ENCODE measurements at places on chromosomes 6 and 20.

GRCh38 chr6:138523347-138524210 is 24.3 kb upstream of the NHSL1 start:
- no peak for DNase-seq

DNA sequence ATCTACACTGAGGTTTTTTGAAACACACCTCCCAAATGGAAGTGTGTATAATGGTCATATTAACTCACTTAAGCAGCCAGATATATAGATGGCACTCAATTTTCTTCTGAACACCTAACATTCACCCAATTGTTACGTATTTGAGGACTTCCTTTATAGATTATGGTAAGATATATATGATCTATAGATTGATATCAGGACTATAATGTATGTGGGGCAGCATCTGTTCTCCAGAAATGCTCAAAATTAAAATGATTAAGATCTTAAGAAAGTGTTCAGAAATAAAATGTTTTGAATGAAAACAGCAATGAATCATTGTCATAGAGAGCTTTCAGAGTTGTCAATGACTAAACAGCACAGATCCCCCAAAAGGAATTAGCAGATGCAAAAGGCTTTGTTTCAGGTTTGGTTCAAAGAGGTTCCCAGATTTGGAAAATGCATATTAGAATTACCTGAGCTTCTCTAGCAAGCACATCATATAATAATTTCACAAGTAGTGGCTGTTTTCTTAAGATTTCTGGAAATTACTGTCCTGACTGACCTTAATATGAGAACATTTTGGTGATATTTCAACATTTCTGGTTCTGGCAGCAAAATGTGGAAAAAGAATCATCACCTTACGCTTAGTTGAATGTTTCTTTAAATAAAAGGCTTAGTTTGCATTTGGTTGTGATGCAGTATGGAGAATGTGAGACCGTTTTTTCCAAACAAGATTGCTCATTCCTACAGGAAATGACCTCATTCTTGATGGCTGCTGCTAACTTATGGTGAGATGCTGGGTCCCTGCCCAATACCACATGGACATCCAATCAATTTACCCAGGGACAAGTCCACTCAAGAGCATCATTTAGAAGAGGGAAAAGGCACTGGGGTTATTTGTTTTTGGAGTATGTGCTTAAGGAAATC is 31.5 kb downstream of the TRAF3IP2 start:
- peak; percentile 17 for DNase-seq

DNA sequence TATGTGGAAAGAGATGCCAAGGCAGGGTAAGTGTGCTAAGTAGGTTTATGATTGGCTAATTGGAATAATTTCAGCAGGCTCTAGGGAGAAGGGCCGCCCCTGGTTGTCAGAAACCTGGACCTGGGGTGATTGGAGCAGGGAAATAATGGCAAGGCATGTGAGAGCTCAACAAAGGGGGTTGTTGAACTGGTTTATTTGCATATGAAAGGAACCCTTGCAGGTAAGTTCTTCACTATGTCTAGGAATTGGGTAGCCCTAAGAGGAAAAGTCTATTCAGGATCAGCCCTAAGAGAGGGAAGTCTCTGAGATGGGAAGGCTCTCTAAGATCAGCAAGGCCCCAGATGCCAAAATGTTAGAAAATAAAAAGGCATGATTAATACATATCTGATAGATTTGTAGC is 175.4 kb upstream of the PRND start:
- no peak for DNase-seq

DNA sequence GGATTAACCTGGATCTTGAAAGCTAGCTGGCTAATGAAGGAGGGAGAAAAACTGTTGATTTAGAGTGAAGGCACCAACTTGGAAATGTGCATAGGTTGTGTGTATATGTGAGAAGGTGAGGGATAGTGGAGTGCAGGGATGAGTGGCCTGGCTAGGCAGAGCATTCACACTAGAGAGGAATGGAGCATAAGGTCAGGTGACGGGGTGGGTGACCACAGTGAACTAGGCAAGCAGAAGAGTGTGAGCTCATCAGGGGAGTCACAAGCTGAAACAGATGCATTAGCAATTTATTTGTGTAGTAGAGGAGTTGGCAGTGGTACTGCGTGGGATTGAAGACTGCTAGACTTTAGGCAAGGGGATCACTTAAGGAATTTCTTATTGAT is 10.5 kb downstream of the ANKRD66 start:
- DNase-seq: no peak

DNA sequence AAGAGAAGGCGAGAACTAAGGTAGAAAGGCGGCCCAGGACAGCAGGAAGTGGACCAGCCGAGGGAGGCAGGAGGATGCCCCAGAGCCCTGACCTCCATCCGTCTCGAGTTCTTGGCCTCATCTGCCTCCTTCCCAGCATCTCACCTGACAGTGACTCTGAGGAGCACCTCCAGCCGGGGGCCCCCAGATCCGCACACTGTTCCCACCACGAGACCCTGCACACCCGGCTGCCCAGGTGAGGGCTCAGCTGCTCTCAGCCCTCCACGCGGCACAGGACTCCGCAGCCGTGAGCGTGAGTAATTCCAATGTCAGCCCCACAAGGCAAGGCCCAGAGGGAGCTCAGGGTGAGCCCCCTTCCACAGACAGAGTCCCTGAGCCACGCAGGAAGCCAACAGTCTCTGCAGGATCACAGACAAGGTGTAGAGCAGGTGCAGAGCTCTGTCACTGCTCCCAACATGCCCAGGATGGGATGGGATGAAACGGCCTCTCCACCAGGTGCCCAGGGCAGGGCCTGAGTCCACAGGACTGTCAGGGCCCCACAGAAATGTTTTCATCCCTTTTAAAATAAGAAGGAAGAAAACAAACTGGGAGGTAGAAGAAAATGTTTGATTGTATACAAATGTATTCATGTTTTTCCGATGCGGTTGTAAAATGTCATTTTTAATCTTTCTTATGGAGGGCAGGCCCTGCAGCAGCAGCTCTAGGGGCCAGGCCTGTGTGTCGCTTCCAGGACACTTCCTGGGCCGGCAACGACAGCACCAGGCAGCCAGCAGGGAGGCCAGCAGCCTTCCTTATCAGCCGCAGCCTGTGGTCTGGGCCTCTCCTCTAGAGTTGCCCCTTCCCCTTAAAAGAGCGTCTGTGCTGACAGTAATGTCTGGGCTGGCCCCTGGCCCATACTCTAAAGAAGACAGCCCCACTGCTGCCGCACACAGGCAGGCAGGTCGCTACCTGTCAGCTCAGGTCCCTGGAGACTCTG is 66.9 kb downstream of the DLL1 start:
- no peak for DNase-seq

- no peak for DNase-seq
These were observed 23.0 kb upstream of the IGF2R start for GRCh38 chr6:159945801-159946392.

GRCh38 chr6:150456466-150456865 is 87.7 kb downstream of the IYD start:
- DNase-seq: no peak

DNA sequence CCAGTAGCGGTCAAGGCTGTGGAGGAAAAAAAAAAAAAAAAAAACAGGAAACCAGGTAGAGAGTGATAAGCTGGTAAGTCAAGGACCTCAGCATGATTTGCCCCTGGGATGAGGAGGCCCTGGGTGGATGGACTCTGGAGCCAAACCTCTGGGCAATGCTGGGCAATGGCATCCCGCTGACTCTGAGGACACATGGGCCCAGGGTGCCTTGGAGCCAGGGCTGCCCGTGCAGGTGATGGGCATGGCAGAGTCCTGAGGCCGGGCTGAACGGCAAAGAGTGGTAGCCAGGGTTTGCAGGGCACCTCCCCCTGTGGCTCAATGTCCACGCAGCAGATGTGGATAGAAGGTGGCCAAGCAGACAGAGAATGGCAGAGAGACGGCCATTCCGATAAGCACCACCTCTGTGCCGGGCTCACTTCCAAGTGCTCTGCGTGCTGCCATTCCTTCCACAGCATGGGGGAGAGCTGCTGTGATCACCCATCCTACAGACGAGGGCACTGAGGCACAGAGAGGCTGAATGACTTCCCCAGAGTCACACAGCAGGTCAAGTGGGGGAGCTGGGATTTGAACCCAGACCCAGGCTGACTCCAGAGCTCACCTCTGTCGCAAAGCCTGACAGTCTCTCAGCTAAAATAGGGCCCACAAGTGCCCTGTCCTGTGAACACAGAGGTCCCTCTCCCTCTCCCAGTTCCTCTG is 353.9 kb downstream of the CDH4 start:
- no peak for DNase-seq

DNA sequence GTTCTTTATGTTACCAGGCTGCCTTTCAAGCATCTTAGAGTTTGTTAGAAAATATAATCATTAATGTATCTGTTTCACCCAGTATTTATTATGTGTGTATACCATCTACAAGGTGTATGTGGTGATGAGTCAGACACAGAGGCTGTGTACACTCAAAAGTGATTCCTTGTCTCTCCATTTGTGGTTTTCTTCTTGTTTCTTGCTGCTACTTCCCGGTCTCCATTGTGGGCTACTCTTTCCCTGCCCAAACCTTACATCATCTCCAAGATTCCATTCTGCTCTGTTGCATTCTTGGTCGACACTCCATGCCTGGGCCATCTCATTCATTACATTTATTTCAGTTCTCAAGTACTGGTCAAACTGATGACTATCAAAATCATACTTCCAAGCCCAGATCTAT is 182.2 kb upstream of the STXBP5 start:
- DNase-seq: no peak

- DNase-seq: no peak
These were observed 86.9 kb downstream of the SOBP start for GRCh38 chr6:107576852-107577251.

DNA sequence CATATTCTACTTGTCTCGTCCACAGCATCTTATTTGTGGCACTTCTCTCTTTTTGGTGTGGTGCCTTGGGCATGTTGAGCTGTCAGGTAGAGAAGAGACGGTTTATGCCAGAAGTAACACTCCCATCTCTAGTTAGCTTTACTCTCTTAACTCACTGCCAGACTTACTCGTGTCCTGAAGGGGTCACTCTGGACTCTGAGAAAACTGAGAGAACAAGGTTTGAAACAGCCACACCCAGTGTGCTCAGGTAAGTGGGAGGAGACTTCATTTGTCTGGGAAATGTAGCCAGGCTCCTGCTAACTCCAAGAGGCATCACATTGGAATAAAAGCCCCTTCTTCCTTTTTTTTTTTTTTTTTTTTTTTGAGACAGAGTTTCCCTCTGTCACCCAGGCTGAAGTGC is 360.8 kb downstream of the QKI start:
- DNase-seq: no peak
